ENCODE measurements at places on chromosomes 4 and X. TPM values are rescaled to one million over a fixed set of nuclear protein-coding genes. Genes with fewer than 3 reads are reported as not detected.

GRCh38 chrX:69096963-69097362 lies 68.3 kb downstream of the PJA1 start:
- DNase-seq, result no peak

DNA sequence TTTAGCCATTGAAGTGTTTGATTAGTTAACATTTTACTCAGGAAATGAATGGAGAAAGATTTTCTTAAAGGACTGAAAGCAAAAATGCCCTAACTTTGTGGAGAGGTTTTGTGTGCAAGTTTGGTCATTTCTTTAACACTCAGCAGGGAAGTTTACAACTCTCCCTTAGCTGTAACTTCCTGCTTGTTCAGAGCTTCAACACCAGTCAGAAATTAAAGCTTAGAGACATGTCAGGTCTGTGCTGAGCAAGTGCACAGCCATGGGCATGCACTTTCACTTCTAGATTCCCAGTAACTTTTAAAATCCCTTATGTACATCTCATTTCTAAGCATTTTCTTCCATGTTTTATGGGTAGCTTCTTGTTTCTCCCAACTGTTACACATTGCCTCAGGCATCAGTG lies 326.0 kb downstream of the ACTRT1 start:
- DNase-seq, result no peak

DNA sequence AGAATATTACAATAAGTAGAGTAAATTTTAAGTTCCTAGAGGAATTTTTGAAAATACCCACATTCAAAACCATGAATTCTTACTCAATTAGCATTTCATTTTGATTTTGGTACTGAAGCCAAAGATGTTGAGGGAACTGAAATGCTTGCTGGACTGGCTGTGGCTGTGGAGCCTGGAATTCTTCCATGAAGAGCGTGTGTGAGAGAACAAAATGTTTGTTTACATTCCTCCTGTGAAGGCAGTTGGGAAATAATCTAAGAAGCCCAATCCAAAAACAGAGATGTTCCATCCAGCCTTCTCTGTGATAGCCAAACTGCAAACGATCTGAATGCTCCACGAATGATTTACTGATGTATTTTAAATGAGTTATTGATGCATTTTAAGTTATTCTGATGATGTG lies 3.8 kb upstream of the ADH1B start:
- DNase-seq, result no peak

- DNase-seq, result no peak
Measured at GRCh38 chr4:7808181-7808580, 131.5 kb downstream of the AFAP1 start.

TSPAN6 gene
- total RNA-seq, result 43.8 TPM

DNA sequence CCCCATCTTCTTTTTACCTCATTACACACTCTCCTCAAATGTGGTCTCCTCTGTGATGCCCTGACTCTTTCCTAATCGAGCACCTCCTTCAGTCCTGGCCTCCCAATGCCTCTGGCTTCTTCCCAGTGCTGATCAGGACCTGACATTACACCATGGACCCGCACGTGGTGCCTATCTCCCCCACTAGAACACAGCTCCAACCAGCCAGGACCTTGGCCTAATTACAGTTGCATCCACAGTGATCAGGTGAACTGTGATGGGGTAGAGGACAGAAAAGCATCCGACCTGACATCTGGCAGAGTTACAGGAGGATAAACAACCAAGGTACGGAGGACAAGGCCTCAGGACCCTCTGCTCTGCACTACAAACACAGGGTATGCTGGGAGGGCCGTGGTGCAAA lies 12.4 kb downstream of the LYAR start:
- DNase-seq, result no peak

GRCh38 chr4:189815404-189816192 lies 125.1 kb upstream of the FRG1 start:
- DNase-seq, result no peak
